Anterior cingulate cortex (tissue), 58 donors: ENCODE measurements at places on chromosomes 16 and 17.

- no peak for DNase-seq
Observed at GRCh38 chr16:21233521-21234150, at the start of gene ANKS4B. Gene ANKS4B (plus strand): TSS chr16:21233699. CDS start chr16:21233738, 39 bp downstream.

- DNase-seq = no peak
Observed at GRCh38 chr17:50127697-50128361, 2.1 kb downstream of the SAMD14 start.

GRCh38 chr16:2071454-2072202 is 23.8 kb downstream of the TSC2 start:
- no peak for DNase-seq

DNA sequence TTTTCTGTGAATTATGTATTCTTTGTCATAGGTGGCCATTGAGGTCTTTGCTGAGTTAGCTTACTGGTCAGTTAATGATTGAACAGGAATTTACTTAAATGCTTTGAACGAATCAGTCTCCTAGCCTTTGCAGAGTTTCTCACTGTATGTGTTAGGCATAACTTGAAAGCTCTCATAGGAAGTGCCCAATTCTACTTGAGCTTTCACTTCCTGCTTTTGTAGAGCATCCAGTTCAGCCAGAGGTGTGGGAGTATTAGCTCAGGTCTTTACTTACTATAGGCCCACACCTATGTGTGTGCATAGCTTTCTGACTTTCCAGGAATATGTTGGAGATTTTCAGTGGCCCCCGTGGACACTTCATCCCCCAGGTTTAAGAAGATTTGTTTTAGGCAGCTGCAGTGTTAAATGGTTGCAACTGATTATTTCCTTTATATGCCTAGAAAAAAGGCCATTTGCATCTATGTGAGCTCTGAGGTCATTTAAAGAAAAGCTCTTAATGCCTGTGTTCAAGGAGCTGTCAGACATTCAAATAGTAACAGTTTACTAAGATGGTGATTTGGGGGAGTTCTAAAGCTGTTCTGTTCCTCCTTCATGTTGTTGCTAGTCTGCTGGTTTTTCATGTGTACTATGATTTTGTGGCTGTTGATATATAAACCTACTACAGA is 62.3 kb downstream of the PHKB start:
- DNase-seq = no peak
